SHP77 (cell line): ENCODE measurements at places on chromosomes 2 and 18.

DNA sequence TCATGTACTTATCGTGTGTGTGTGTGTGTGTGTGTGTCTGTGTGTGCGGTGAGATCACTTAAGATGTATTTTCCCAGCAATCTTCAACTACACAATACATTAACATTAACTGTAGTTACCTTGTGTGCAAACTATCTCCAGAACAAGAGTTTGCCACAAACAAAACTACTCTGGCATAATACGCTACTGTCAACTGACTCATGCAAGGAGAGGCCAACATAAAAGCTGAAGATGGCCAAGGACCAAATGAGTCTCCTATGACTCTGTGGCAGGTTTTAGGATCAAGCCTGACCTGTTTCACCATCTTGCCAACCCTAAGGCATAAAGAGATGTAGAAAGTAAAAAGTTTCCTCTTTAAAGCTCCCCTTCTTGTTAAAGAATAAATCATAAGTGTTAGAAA lies 20.1 kb downstream of the CYB5A start:
- DNase-seq, result no peak

- no peak for DNase-seq
These were observed 179.5 kb downstream of the PTGR3 start for GRCh38 chr18:75029481-75029880.

DNA sequence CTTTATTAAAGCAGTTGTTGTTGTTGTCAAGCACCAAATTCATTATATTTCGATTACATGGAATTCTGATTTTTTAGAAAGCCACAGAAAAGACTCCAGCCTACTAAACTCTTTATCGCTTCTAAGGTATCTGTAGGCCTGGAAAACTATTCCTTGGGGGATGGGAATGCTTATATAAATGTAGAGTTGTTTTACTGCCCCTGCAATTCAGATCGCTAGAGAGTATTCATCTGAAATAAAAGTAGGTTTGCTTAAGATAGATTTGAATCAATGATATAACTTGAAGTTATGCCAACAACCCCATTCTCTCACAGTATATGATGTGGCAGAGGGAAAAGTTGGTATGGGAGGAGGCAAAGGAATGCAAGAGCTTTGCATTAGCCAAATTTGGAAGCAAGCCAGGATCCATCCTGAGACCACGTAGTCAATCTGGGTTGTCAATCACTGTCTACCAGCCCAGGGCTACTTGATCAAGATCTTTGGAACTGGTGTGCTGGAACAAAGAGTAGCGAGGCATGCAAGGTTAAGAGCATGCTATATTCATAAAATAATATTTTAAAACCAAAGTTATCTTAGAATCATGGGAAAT lies 95.9 kb downstream of the LYPD6B start:
- no peak for DNase-seq

- peak; percentile 11 for DNase-seq
These were observed 8.8 kb upstream of the CABLES1 start for GRCh38 chr18:23126376-23127056.

DNA sequence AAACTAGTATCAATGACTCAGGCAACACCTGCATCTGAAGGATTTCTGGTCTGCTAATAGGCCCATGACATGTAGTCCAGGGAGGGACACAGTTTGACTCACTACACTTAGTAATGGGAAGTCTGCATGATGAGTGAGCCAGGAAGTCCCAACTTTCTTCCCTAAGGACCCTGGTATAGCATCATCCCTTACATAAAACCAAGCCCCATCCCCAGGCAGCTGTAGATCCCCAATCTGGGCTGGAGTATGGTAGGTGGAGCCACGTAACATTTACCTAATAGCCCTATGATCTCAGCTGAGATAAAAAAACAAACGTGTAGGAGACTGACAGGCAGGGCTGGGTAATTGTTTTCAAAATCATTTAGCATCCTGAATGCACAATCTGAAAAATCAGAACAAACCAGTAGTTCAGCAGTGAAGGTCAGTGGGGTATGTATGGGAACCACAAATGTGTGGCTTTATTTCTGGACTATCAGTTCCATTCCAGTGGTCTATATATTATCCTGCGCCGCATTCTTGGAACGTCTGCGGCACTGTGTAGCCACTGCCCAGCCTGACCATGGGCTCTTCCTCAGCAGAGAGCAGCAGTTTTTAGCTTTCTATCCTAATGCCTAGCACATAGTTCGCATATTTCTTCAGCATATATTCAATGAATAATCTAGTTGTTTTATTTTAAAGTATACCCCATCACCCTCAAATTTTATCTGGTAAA lies 33.5 kb downstream of the EPB41L3 start:
- DNase-seq, result no peak

DNA sequence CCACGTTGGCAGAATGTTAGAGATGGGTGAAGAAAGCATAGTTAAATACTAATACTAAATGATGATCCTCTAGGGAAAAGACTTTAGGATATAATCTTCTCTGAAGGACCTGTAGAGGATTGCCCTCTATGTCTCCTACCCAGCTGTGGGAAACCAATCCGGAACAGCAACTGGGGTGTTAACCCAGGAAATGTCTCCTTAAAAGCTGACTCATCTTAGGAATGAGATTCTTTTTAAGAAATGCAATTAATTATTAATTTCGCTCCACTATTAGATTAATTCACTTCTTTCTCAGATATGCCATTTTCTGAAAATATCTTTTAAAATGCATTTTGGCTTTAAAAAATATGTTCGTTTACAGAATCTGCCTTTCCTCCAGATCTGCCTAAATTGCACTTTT lies 7.4 kb downstream of the SCN3A start:
- no peak for DNase-seq

- no peak for DNase-seq
These were observed 189.1 kb upstream of the COL3A1 start for GRCh38 chr2:188785061-188785460.

GRCh38 chr18:37424507-37424906 lies 141.1 kb downstream of the CELF4 start:
- DNase-seq, result no peak

DNA sequence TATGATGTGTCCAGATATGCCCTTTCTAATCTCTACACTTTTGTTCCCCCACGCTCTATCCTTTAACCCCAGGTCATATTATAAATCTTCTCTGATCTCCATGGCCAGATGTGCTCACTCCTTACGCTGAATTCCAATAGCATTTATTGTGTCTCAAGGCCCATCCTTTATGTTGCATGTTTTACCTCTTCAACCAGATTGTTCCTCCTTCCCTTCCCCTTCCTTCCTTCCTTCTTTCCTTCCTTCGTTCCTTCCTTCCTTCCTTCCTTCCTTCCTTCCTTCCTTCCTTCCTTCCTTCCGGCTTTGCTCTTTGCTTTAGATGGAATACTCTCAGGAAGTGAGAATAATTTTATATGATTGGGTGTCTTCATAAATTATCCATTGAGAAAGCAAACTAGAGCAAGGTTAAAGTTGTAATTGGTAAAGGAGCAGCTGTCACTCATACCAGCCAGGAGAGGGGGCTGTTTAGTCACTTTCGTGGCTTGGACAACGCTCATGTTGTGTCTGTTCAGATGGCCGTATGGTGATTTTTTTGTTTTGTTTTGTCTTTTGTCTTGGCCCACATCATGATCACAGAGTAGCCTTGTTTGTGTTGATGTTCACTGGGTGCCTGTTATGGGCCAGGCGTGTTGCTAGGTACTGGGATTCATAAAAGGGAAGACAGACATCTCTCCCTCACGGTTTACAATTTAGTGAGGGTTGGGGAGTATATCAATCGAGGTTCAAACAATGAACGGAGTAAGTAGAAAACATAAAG lies 68.0 kb downstream of the DAW1 start:
- peak; percentile 62 for DNase-seq

- DNase-seq, result no peak
These were observed 5.0 kb downstream of the NTSR2 start for GRCh38 chr2:11665028-11665427.

DNA sequence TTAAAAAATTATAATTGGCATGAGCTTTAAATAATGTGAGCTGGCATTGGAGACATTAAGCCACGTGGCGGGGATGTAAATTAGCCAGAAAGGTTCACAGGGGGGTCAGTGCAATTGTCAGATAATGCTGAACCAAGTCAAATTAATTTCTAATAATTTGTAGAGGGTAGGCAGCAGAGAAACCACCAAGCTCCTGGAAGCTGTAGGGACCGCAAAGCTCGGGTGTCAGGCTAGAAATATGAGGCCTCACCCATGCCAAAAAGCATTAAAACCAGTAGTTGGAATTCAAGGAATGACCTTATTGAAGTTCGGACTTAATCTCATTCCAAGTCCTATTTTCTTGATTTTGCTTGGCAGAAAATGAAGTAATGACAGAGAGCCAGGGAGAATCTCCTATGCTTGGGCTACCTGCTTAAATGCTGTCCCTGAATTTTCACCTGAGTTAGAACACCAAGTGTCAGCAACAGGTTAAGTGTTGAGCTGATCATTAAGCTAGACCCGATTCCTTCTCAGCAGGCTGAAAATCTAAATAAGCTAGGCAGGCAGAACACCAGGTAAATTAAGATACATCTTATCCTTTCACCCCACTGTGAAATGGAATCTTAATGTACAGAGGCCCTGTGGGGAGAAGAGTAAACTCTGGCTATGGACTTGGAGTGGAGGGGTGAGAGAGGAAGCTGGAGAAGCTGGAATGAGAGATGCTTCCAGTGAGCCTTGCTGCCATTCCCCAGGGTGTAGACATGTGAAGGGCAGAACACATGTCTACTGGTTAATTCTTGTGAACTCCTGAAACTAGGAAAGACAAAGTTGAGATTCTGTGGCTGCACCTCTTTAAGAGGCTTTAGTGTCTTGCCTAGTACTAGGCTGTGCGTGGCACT lies 520.0 kb downstream of the SLC4A3 start:
- DNase-seq, result no peak
